GOT3 (cell line): ENCODE measurements at places on chromosomes 12 and 14.

DNA sequence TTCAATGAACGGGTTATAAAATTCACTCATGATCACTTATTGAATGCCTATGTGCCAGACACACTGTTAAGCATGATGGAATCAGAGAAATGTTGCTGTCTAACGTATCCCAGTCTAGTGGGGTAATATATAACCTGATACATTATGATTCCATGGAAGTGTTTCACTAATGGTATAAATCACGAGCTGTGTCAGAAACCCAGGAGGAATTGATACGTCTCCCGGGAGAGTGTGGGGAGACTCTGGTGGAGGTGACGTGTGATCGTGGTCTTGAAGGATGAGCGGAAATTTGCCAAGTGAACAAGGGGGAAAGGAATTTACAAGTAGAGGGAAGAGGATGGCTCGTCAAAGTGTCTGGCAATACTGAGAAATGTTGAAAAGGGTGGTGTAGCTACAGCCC is 26.5 kb downstream of the MANSC1 start:
- no peak for DNase-seq

DNA sequence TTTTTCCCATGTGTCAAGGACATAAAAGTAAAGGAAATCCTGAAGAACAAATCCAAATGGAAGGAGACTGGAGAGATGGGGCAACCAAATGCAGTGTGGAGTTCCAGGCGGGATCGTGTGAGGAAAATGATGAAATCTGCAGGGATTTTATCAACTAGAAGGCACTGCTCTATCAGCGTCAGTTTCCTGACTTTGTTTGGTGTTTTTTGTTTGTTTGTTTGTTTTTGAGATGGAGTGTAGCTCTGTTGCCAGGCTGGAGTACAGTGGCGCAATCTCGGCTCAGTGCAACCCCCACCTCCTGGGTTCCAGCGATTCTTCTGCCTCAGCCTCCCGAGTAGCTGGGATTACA is 43.3 kb upstream of the GPR132 start:
- no peak for DNase-seq

- no peak for DNase-seq
Observed at GRCh38 chr14:52906141-52906601, 44.7 kb downstream of the FERMT2 start.

DNA sequence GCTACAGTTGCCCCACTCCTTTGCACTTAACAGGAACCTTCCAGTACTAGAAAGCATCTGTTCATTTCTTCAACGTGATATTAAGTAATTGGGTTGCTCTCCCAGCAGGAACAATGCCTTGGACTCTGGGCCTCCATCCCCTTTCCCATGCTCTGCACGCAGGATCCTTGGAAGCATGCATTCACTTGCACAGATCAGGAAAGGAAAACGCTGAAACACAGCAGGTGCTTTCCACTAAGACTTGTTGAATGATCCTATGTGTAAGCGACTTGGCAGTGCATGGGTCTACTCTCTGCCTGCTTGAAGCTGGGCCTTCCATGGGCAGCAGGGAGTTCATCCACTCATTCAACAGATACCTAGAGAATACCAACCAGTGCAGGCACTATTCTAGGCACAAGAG is 2.3 kb downstream of the LTBP2 start:
- DNase-seq, result no peak

GRCh38 chr12:104243971-104244370 is 28.4 kb downstream of the TXNRD1 start:
- DNase-seq, result no peak

DNA sequence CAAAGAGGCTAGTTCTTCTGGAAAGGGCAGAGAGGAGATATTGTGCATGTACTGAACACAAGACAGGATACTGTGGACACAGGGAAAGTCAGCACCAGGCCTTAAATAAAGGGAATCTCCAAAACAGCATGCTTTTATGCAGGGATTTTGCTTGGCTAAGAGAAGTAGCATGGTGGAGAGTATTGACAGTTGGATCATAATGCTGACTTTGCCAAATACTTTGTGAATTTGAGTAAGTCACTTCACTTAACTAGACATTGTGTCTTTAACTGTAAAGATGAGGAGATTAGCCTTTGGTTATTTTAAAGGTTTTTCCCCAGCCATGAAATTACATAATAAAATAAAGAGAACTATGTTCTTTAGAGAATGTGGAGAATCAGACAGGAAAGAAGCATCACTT is 24.5 kb downstream of the GALNT8 start:
- DNase-seq, result no peak
